CMK (cell line): ENCODE measurements at places on chromosomes 6 and 20.

- no peak for DNase-seq
Measured at GRCh38 chr6:150549007-150549406, 50.7 kb upstream of the PLEKHG1 start.

GRCh38 chr6:150029749-150030148, 4.4 kb upstream of the RAET1L start:
- no peak for DNase-seq

- no peak for DNase-seq
Measured at GRCh38 chr20:62511300-62511914, 35.6 kb upstream of the GATA5 start.

DNA sequence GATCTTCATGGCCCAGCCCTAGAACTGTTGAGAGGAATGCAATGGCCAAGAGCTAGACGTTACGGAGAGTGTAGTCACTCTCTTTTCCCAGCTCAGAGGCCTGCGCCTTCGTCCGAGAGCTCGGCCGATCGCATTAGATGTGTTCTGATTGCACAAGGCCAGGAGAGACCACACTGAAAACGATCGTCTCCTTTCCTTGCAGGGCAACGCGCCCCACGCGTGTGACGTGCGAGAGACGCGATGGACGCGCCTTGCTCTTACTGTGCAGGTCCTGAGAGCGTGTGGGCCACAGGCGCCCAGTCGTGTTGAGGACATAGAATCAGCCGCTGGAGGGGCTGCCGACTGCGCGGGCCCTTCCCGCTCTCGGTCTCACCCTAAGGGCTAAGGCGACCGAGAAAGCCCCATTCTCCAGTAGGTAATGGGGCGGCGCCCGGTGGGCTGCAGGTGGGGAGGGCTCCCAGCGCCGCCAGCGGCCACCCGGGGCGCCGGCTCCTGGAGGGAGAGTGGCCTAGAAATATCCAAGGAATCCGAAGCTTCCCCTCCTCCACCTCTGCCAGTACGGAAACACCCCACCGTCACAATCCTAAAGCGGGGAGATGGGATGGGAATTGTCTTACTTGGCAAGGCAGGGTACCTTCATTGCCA, 26.9 kb downstream of the TFAP2B start:
- no peak for DNase-seq

- no peak for DNase-seq
Measured at GRCh38 chr6:153031335-153031955, 28.9 kb upstream of the MTRF1L start.

DNA sequence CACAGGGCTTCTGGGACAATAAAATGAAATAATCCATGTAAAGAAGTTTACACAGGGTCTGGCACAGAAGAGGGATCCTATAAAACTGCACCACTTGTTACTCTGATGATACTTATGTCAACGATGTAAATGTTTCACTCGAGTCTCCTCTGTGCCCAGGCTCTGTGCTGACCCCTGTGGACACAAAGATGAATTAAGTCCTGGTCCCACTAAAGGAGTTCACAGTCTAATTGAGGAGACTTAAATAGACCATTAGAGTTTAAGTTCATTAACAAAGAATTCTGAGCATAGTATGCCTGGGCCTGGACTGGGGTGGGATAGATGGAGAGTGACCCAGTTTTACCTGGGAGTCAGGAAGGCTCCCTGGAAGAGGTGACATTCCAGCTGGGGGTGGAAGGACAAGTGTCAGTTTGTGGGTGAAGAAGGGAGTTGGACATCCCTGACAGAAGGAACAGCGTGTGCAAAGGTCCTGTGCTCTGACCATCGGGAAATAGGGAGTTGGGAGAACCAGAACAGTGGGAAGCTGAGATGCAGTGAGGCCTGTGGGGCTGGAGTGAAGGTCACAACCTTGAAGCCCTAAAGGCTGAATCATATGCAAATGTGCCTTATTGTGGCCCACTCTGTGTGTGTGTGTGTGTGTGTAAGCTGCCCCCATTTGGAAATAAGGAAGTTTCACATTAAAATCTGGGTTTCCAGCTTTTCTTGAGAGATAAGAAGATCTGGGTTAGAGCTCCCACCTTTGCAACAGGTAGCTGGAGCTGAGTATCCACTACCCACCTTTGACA, 1.1 kb downstream of the OCSTAMP start:
- DNase-seq: no peak

- no peak for DNase-seq
Measured at GRCh38 chr6:133894369-133894768, 5.5 kb downstream of the TCF21 start.

GRCh38 chr6:163530406-163530805, 115.9 kb downstream of the QKI start:
- no peak for DNase-seq

DNA sequence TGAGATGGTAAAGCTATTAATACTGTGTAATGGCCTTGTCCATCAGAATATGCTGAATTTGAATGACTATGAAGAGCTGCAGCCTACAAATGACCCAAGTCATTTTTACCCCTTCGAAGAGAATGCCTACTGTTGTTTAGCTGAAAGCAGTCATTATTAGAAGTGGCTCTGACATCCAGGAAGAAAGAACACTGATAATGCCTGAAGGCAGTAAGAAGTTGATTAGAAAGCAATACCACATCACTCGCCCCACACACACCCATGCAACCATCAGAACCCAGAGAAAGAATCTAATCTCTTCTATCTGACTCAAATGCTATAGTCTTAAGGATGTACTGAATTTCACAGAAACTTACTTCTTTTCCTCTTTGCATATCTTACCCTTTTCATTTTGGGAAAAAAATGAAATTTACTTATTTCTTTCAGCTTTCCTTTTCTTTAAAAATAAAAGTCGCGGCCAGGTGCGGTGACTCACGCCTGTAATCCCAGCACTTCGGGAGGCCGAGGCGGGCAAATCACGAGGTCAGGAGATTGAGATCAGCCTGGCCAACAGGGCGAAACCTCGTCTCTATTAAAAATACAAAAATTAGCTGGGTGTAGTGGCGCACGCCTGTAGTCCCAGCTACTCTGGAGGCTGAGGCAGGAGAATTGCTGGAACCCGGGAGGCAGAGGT, 61.0 kb downstream of the ARHGAP18 start:
- DNase-seq: no peak
